Posterior cingulate gyrus (tissue), 11 donors: ENCODE measurements at places on chromosomes 16 and 17.

DNA sequence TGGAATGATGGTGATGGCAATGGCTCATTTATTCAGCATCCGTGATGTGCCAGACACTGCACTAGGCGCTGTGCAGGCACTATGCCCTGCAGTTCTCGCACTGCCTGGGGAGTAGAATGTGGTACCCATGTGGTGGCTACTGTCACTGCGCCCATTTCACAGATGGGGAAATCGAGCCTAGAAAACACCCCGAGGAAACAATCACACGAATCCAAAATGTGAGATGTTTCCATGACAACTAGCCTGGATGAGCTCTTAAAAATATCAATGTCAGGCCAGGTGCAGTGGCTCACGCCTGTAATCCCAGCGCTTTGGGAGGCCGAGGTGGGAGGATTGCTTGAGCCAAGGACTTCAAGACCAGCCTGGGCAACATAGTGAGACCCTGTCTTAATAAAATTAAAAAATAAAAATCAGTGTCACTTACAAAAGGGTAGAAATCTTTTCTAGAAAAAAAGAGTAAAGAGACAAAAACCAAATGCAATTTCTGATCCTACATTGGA lies 57.9 kb upstream of the TNRC6A start:
- DNase-seq = no peak

- DNase-seq = no peak
Measured at GRCh38 chr17:8189041-8189710, 804 bp downstream of the BORCS6 start.

GRCh38 chr17:67500261-67500660 lies 123.2 kb downstream of the PITPNC1 start:
- no peak for DNase-seq

DNA sequence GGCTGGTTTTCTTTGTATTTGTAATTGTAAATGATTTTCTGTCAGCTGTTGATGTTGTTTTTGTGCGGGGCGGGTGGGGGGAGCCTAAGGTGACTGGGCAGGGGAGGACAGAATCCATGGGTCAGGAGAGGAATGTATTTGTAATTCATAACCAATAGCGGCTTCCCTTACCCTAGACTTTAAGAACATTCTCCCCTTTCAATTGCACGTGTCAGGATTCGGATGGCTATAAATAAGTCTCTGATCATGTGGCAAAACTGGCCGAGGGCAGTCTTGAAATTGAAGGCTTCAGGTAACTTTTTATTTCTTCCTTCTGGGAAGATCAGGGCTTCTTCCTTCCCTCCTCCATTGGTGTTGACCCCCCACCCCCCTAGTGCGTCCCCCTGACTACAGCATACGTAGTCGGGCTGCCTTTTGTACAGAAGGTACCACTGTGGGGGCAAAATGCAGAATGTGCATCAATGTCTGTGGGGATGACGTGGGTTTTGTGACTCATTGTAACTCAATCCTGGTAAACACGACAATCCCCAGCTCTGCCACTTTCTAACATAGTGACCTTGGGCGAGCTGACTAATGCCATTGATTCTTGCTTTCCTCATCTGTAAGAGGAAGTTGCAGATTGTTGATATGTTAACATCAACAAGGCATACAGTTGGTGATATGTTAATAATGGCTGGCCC lies 16.2 kb downstream of the MARCHF10 start:
- DNase-seq = no peak

GRCh38 chr17:60641810-60642220 lies 35.8 kb upstream of the BCAS3 start:
- no peak for DNase-seq

DNA sequence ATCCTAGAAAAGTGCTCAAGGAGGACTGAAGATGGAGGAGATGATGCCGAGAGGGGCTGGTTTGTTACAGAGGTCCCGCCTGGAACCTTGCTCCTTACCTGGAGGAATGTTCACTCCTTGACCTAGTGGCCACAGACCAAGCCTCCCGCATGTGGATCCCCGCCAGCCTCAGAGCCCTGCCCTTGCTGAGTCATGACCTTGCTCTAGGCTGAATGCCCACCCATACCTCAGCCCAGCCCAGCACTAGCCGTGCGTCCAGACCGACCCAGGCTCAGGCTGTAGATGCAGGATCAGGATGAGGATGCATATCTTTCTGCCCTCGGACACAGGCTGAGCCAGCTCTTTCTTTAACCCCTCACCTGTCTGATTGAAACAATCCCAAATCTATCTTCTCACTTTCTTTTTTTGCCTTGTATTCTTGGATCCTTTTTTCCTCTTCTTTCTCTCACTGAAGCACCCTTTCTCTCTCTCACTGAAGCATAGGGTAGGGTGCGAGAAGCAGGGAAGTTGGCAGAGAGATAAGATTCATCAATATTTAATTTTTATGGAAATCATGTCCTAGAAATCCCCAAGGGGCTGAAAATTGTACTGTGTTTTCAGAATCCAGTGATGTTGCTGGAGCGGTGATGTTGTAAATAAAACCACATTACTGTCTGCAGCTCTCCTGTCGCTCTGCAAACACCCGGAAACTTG lies 34.9 kb downstream of the WSCD1 start:
- no peak for DNase-seq

DNA sequence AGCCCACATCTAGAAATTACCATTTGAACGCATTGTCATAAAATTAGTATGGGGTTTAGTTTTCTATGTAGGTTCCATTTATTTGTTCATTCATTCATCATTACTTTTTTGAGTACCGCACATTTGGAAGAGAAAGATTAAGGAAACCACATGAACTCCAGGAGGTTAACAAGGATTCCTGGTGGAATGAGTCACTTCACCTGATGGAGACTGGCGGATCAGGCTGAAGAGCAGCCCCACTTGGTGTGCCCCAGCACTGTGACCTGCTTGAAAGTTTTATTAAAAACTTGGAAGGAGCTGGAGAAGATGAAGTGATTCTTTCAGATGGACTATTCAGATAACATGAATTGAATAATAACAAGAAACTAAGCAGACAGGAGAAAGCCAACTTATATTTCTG lies 293.6 kb upstream of the CDH11 start:
- no peak for DNase-seq

- DNase-seq = peak; percentile 52
Measured at GRCh38 chr16:396605-397004, 394 bp upstream of the NME4 start.
